ENCODE measurements at places on chromosomes 7 and 10.

GRCh38 chr7:157576415-157576814 is 239.6 kb downstream of the DNAJB6 start:
- peak; percentile 37 for DNase-seq
- H3K36me3 ChIP-seq, result no peaks in the 10 kb centered on the region
- no peaks in the 10 kb centered on the region for H3K27me3 ChIP-seq

DNA sequence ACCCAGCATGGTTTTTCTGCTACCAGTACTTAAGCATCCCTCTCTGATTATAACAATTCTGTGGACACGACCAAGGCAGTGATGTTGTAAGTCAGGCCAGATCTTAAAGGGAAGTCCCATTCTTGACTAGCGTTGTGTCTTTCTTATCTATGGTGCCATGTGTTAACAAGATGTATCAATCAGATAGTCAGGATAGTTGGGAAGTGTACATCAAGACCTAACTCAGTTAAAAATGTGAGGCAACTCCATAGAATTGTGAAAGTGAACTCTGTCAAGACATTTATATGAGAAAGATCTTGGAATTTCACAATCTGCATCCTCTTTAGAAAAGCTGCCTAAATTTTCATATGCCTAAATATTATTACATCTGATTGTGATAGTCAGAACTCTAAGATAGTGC is 341.7 kb upstream of the SEMA3D start:
- H3K27ac ChIP-seq, result no peak overlapping the region
- no peaks in the 10 kb centered on the region for H3K36me3 ChIP-seq
- H3K4me1 ChIP-seq, result no peaks in the 10 kb centered on the region

DNA sequence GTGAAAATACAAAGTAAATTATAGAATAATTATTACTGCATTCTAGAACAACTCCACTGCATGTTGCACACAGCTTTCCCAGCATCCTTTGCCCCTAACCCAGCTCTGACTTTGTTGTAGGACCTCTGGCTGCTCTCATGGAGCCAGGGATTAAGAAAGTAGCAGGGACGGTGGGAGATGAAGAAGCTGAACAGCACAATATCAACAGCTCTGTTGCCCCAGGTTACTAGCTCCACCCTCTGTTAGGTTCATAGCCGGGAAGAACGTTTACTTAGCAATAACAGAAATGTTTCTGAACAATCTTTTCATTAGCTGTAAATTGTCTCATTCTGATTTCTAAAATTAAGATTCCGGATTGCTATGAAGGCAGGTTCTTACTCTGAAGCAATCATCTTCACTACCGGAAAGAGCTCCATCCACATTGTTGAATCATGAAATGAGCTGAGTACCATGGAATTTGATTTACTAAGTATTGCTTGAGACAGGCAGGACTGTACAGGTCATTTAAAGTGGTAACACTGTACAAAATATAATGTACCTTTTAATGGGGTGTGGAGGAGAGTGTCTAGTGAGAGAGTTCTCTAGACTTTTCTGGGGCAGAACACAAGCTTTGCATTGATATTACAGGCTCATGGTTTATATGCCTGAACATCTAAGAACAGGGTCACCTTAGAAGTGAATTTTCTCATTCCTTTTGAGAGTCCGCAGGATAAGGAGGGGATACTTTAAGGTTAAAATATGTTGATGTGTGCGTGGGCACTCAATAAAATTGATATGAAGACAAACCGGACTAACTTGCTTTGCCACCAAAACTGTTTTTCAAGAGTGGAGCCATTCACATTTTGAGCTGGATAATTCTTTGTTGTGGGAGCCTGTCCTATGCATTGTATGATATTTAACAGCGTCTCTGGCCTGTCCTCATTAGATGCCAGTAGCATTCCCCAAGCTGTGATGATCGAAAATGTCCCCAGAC is 20.8 kb upstream of the RAB18 start:
- H3K4me3 ChIP-seq, result no peak overlapping the region
- H3K27ac ChIP-seq, result no peak overlapping the region
- H3K4me1 ChIP-seq, result no peaks in the 10 kb centered on the region
- DNase-seq, result no peak
- no peaks in the 10 kb centered on the region for H3K36me3 ChIP-seq
- peaks cover 3% of the 10 kb centered on the region for H3K27me3 ChIP-seq

GRCh38 chr10:79586933-79587332 is 23.8 kb upstream of the SFTPA1 start:
- H3K4me3 ChIP-seq, result no peak overlapping the region
- DNase-seq, result no peak
- H3K27me3 ChIP-seq, result peaks cover 3% of the 10 kb centered on the region
- no peaks in the 10 kb centered on the region for H3K4me1 ChIP-seq

- no peak overlapping the region for H3K4me3 ChIP-seq
- no peak overlapping the region for H3K27ac ChIP-seq
- H3K4me1 ChIP-seq, result no peaks in the 10 kb centered on the region
- no peak for DNase-seq
These were observed 70.9 kb downstream of the PKD1L1 start for GRCh38 chr7:47877336-47877735.

- peaks cover 6% of the 10 kb centered on the region for H3K4me1 ChIP-seq
- peaks cover 16% of the 10 kb centered on the region for H3K27me3 ChIP-seq
- no peak for DNase-seq
- no peaks in the 10 kb centered on the region for H3K36me3 ChIP-seq
These were observed 655 bp downstream of the PTPRE start for GRCh38 chr10:127907411-127908105.

GRCh38 chr7:46168671-46169383 is 247.8 kb upstream of the IGFBP3 start:
- H3K27ac ChIP-seq, result no peak overlapping the region
- DNase-seq, result no peak
- no peaks in the 10 kb centered on the region for H3K27me3 ChIP-seq
- H3K4me1 ChIP-seq, result no peaks in the 10 kb centered on the region
- no peak overlapping the region for H3K4me3 ChIP-seq

- no peaks in the 10 kb centered on the region for H3K27me3 ChIP-seq
- no peak for DNase-seq
- H3K4me3 ChIP-seq, result no peak overlapping the region
These were observed 121.6 kb upstream of the UNC5B start for GRCh38 chr10:71090801-71091200.

- H3K36me3 ChIP-seq, result no peaks in the 10 kb centered on the region
- no peaks in the 10 kb centered on the region for H3K27me3 ChIP-seq
- no peaks in the 10 kb centered on the region for H3K4me1 ChIP-seq
- no peak for DNase-seq
- no peak overlapping the region for H3K27ac ChIP-seq
These were observed 112.4 kb upstream of the SEMA3C start for GRCh38 chr7:81031243-81031642.

- H3K4me1 ChIP-seq, result peaks cover 75% of the 10 kb centered on the region
- H3K4me3 ChIP-seq, result peak overlapping the region; percentile 79
- H3K27ac ChIP-seq, result peak overlapping the region; percentile 44
- H3K36me3 ChIP-seq, result peaks cover 4% of the 10 kb centered on the region
These were observed 499 bp upstream of the TMUB1 start for GRCh38 chr7:151083824-151084160.

GRCh38 chr10:102240467-102241031 is 763 bp downstream of the PITX3 start:
- peak overlapping the region; percentile 41 for H3K4me3 ChIP-seq
- no peaks in the 10 kb centered on the region for H3K36me3 ChIP-seq
- peaks cover 29% of the 10 kb centered on the region for H3K4me1 ChIP-seq
- no peak for DNase-seq
- peaks cover 28% of the 10 kb centered on the region for H3K27me3 ChIP-seq
- H3K27ac ChIP-seq, result no peak overlapping the region

- H3K4me1 ChIP-seq, result no peaks in the 10 kb centered on the region
- no peak for DNase-seq
These were observed 280.6 kb downstream of the GFRA1 start for GRCh38 chr10:115992236-115992986.

DNA sequence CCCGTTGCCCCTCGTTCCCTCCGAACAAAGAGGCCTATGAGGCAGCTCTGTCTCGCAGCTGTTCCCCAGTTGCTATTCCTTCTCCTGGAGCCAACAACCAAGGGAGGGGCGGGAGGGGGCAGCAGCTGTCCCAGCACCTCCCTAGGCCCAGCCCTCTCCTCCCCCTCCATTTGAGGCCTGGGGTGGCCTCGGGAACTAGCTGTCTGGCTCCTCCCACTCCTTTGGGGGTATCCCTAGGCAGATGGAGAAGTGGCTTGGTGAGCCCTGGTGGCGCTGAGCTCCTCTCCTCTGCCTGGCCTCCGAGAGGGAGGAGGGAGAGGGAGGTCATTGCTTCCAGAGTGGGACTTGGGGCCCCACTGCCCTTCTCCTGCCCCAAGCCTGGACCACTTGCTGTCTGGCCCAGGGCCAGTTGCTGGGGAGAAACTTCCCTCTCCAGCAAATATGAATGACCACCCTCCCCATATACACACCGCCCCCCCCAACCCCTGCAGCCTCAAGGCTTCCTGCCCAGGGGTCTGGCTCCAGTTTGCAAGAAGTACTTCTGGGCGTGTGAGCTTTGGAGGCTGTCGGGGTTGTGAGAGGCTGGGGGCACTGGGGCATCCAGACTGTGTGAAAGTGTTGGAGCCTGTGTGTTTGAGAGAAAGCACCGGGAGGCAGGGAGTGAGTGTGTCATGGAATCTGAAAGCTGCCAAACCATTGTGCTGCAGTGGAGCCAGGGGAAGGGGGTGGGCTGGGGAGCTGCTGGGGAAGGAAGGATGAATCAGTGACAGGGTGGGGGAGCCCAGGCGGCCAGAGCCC is 3.1 kb downstream of the FLNC start:
- no peak for DNase-seq
- H3K27ac ChIP-seq, result no peak overlapping the region
- no peaks in the 10 kb centered on the region for H3K36me3 ChIP-seq
- no peak overlapping the region for H3K4me3 ChIP-seq
- H3K4me1 ChIP-seq, result peaks cover 26% of the 10 kb centered on the region

- no peaks in the 10 kb centered on the region for H3K4me1 ChIP-seq
- H3K36me3 ChIP-seq, result no peaks in the 10 kb centered on the region
These were observed 113.2 kb downstream of the CALCR start for GRCh38 chr7:93461350-93461749.

DNA sequence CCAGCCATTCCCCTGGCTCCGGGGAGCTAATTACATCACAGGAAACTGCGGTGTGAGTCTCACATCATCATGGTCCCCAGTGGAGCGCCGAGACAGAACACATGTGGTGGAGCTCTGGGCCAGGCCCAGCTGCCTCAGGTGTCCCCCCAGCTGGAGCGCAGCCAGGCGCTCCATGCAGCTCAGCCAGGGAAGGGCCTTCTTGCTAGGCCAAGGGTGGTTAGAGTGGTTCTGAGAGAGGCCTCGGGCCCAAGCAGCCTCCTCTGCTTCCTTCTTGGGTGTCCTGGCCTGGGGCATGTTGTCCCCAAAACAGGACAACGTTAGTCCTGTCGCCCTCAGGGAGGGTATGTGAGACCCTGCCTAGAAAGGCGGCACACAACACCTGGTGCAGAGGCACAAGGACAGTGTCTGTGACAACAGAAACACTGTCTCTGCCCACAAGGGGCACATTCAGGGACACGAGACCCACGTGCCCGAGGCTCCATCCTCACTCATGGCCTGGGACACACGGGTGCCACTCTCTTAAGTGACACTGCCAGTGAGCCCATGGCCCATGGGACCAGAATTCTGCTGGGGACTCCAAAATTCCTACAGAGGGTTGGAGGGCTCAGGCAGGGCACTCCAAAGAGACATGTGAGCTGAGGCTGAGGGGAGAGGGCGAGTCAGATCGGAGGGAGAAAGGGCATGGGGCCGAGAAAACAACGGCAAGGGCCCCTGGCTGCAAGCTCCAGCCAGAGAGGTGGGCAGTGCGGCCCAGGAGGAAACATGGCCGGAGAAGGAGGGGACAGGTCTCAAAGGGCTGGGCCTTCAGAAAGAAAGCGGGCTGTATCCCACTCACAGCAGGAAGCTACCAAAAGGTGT is 37.0 kb upstream of the RET start:
- H3K4me1 ChIP-seq, result no peaks in the 10 kb centered on the region
- H3K36me3 ChIP-seq, result no peaks in the 10 kb centered on the region
- H3K27me3 ChIP-seq, result no peaks in the 10 kb centered on the region
- H3K27ac ChIP-seq, result no peak overlapping the region

- peaks cover 5% of the 10 kb centered on the region for H3K27me3 ChIP-seq
- H3K4me1 ChIP-seq, result no peaks in the 10 kb centered on the region
- H3K27ac ChIP-seq, result no peak overlapping the region
These were observed 10.4 kb downstream of the GPRIN2 start for GRCh38 chr10:46545861-46546590.

DNA sequence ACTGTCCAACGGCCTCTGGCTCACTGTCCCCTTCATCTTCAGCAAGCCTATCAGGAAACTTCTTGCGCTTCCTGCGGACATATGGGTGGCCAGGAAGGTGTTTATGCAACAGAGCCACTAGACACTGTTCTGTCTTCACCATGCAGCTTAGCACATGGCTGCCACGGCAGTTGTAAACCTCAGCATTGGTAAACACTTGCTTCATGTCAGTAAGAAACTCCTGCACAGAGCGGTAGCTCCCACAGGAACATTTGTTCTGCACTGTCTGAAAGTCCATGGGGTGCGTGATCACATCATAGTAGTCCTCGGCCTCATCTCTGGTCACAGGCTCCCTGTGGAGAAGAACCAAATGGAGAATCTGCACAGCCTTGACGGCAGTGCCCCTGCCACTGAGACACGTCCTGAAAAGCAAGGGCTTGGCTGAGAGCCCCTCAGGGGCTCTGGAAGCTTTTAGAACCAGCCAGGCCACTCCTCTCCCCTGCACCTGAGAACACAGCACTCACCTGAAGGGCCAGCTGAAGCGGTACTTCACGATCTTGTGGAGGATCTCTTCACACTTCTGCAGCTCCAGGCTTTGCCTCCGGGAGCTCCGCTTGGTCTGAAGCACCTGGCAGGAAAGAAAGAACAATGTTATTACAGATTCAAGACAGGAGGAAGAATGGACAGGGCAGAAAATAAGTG is 8.8 kb downstream of the FZD9 start:
- no peaks in the 10 kb centered on the region for H3K4me1 ChIP-seq
- H3K27me3 ChIP-seq, result no peaks in the 10 kb centered on the region
- H3K36me3 ChIP-seq, result peaks cover 74% of the 10 kb centered on the region
- no peak for DNase-seq

GRCh38 chr7:49670991-49671390 is 102.4 kb upstream of the VWC2 start:
- no peaks in the 10 kb centered on the region for H3K27me3 ChIP-seq
- H3K36me3 ChIP-seq, result no peaks in the 10 kb centered on the region
- DNase-seq, result no peak
- no peaks in the 10 kb centered on the region for H3K4me1 ChIP-seq
- no peak overlapping the region for H3K4me3 ChIP-seq
- H3K27ac ChIP-seq, result no peak overlapping the region

DNA sequence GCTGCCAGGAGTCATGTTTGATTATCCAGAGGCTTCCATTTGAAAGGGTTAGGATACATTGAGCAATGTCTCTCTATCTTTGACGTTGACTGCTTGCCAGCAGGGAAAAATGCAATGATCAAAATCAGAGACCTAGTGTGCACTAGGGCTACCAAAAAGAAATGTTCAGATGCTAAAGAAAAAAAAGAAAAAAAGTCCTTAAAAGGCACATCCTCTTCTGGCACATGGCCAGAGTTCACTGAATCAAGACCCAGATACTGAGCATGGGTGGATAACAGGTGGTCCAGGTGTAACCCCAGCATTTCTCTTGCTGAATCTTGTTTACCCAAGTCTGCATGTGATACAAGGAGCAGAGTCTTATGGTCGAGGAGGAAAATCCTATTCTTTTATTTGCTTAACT is 899.3 kb downstream of the SORCS3 start:
- no peaks in the 10 kb centered on the region for H3K27me3 ChIP-seq
- no peak overlapping the region for H3K4me3 ChIP-seq
- H3K27ac ChIP-seq, result no peak overlapping the region
- H3K4me1 ChIP-seq, result no peaks in the 10 kb centered on the region

GRCh38 chr7:39926111-39926510 is 23.9 kb upstream of the CDK13 start:
- no peak overlapping the region for H3K4me3 ChIP-seq
- no peaks in the 10 kb centered on the region for H3K36me3 ChIP-seq
- H3K27ac ChIP-seq, result no peak overlapping the region
- H3K27me3 ChIP-seq, result no peaks in the 10 kb centered on the region
- DNase-seq, result no peak
